HCEC 1CT (cell line): ENCODE measurements at places on chromosomes 12 and 14.

- no peak for DNase-seq
Measured at GRCh38 chr12:72839696-72840095, 567.5 kb downstream of the TRHDE start.

- no peak for DNase-seq
Measured at GRCh38 chr14:102782974-102783373, 5.7 kb downstream of the TRAF3 start.

- no peak for DNase-seq
Measured at GRCh38 chr14:63725786-63726460, 1.9 kb downstream of the SGPP1 start.

DNA sequence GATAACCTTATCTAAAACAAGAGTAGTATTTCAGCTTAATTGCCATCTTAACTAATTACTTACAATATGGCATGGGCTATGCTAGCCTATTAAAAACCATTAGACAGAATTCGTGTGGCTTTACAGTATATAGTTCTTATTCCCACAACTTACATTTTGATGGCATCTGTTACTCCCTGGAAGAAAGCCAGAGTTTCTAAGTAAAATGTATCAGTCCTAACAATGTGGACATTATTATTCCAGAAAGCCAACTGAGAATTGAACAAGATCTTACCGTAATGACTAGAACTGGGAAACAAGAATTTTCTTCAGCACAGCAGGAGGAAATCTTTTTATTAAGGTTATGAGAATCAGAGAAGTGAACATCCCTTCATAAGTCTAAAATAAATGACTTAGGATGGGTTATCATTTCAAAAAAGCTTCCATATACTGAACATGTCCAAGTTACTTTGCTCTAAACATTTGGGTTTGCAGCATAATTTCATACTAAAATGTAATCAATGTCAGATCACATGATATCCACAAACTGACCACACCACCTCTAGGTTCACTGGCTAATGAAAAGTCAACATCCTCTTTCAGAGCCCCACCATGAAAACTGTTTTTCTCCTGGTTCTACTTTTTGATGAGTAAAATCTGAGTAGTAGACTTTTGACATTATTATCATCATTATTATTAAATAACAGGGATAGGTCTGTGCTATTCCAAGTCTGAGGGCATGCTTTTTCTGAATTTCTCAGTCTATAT lies 179.7 kb downstream of the SSPN start:
- no peak for DNase-seq

- DNase-seq: no peak
Measured at GRCh38 chr12:64813723-64814122, 10.7 kb upstream of the TBC1D30 start.
